ENCODE measurements at places on chromosomes 1 and 21.

- no peak for DNase-seq
Measured at GRCh38 chr1:89725011-89725370, 92.1 kb downstream of the LRRC8C start.

GRCh38 chr1:226708342-226708780 lies 30.7 kb downstream of the ITPKB start:
- no peak for DNase-seq

GRCh38 chr1:41957568-41957967 lies 38.8 kb upstream of the HIVEP3 start:
- DNase-seq: no peak

- no peak for DNase-seq
Measured at GRCh38 chr21:35849144-35849543, 211.2 kb downstream of the SETD4 start.

DNA sequence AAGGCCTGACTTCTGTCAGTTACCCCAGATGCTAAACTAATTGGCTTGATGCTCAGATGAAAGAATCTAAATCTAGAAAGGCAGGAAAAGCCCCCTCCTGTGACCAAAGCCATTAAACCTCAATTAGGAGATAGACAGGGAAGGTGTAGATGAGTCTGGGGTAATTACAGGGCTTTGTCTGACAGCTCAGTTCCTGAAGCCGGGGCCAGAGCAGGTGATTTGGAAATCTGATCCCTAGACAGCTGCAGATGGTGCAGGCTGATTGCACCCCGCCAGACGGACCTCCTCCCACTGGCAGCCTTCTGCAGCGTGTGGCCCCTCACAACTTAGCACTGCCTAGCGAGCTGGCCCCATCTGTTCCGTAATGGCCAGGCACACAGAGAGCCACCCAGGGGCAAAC lies 395.1 kb downstream of the HLX start:
- DNase-seq: no peak

- DNase-seq: no peak
Measured at GRCh38 chr1:71593523-71593922, 512.7 kb upstream of the ZRANB2 start.

- no peak for DNase-seq
Measured at GRCh38 chr1:117176579-117176978, 34.1 kb downstream of the VTCN1 start.

- DNase-seq: no peak
Measured at GRCh38 chr1:25223471-25223870, 8.8 kb downstream of the SYF2 start.

Data from activated T-helper 1 cell treated with anti-CD3 and anti-CD28 coated beads, Interleukin-2, amount 50 U/mL, for 16 hours (primary cell).